ENCODE measurements at places on chromosomes 11 and 22.

GRCh38 chr22:27113211-27113635, 455.8 kb downstream of the MIAT start:
- peak; percentile 35 for DNase-seq

GRCh38 chr11:3838504-3838903, 2.3 kb downstream of the RHOG start:
- DNase-seq: no peak

DNA sequence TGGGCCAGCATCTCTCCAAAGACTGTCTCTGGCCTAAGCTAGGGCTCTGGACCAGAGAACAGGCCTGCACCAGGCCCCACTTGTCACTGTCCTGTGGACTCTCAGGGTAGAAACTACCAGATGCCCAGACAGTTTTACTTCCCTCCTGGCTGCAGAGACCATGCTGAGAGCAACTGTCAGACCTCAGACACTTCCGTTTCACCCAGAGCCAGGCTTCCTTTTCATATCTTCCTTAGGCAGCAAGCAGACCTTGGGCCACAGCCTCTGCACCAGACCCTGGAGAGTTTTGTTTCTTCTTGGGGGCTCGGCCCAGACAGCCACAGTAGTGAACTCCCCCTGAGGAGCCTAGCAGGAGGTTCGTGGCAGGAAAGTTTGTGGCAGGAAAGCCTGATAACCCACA, 12.1 kb upstream of the FCHSD2 start:
- DNase-seq: no peak

DNA sequence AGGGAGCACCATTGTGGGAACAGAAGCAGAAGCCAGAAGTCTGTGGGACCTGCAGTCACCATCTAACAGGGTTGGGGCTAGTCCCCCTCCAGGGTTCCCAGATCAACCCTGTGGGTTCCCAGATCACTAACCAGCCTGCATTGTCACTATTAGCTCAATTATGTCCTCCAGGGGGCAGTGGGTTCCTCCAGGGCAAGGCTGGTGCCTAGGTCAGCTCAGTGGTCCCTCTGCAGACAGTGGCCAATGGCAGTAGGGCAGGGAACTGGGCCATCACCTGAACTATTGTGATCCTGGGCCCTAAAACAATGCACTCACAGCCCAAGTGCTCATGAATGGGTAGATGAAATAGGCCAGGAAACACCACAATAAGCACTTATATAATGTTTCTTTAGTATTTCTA, 18.8 kb upstream of the PRSS23 start:
- no peak for DNase-seq

GRCh38 chr22:36182857-36183256, 18.8 kb downstream of the APOL4 start:
- DNase-seq: no peak

DNA sequence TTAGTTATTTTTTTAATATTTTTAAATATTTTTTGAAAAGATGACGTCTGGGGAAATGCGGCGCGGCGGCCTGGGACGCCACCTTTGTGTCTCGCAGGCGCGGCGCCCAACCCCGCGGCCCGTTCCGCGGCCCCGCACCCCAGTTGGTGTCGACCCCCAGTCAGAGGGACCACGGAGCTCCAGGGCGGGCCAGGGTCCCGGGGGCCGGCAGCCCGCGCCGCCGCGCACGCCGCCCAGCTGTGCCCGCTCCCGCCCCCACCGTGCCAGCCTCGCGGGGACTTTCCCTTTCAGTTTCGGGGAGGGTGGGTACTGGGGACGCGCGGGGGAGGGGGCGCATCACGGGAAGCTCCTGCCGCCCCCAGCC, 1.6 kb downstream of the CCND1 start:
- DNase-seq: no peak

- no peak for DNase-seq
These were observed 36.0 kb upstream of the PACSIN2 start for GRCh38 chr22:43050995-43051394.

DNA sequence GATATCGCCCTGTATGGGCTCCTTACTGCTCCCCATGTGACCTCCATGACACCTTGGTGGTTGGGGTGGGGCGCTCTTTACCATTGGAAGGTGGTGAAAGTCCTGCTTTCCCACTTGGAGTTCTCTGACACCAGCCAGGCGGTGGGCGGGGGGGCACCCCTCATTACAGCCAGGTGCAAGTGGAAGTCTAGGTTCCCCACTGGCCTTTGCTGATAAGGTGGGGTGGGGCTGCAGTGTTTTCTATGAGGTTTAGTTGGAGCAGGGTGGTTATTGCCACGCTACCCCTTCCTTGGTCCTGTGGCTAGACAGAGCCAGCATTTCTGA, 5.5 kb upstream of the SLC37A2 start:
- DNase-seq: no peak

DNA sequence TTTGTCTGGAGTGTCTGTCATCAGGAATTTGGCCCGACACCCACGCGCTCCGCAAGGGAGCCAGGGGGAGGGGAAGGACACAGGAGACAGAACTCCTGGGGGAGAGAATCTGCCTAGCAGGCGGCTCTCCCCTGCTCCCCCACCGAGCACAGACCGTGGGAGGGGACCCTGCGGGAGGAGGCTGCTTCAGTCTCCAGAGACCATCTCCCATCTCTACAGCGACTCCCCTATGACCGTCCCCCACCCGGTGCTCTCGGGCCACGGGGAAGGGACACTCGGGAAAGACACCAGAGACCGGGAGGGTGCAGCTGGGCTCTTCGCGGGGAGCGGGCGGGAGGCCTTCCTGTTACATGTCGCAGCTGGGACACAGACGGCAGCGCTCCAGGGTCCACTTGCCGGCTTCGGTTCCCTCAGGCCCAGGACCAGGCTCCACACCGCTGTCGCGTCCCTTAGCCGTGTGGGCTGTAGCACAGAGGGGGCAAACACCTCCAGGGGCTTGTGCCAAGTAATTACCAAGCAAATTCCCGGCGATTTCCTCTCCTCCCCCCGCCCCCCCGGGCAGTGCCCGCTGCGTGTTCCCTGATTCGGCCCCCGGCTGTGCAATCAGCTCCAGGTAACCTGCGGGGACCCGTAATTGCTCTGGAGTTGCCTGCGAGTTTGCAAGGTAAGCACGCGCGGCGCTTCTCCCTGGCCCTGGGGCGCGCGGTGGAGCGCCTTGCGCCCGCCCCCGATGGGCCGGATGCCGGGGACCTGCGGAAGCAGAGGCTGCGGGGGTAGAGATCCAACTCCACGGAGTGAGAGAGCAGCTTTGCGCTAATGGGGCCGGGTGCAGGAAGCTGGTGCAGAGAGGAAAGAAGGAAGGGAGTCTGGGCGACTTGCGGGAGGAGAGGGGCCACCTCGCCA, 155.1 kb upstream of the CADM1 start:
- DNase-seq: no peak

All from RKO (cell line).